NCI-H345 (cell line): ENCODE measurements at places on chromosomes 1 and 21.

DNA sequence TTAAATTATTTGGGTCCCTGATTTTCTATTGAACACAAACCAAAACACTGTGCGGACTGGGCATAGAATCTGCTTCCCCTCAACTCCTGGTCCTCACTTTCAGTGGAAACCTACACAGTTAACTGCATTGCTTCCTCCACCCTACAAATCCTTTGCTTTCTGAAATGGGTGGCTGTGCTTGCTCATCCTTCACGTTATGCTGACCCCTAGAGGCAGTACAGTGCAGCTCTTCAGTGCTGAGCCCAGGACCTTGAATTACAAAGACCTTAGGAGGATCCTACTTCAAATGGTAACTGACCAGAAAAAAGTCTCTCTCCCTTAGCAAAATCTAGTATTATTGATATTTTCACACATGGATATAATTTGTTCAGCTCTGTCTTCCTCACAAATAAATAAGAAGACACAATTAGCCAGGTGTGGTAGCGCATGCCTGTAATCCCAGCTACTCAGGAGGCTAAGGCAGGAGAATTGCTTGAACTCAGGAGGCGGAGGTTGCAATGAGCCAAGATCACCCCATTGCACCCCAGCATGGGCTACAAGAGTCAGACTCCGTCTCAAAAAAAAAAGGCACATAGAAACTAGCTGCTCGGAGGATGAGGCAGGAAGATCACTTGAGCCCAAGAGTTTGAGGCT, 63.4 kb upstream of the L1TD1 start:
- DNase-seq = peak; percentile 41

- DNase-seq = no peak
Measured at GRCh38 chr1:42970143-42970542, 11.5 kb upstream of the SLC2A1 start.

DNA sequence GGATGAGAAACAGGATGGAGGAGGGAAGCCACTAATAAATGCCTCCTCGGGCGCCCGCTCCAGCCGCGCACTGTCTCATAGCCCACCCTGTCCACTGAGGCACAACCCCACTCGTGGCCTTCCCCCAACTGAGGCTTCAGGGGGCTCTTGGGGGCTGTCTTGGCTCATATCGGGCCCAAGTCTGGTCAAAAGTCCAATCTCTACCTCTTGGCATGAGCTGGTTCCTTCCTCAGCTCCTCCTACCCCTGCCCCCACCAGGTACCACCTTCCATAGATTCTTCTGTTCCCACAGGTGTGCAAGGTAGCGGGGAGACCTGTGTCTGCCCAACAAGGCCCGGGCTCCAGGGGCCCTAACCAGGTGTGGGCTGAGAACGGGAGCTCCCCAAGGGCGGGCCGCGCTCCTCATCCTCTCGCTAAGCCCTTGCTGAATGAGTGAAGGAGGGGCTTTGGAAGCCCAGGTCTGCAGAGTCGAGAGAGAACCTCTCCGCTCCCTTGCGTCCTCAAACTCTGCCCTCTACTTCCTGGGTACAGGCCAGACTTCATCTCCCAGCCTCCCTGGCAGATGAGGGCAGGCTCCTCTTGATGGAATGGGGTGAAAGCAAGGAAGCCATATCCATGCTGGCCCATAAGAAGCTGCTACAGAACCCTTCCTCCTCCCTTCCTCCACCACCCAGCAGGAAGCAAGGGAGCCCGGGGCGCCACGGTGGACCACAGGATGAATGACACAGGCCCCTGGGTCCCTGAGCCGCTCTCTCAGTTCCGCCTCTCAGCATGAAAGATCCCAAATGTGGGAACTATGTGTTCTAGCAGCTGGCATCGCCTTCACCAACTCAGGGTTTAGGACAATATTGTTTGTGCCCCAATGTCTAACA, 74.7 kb downstream of the PSMG1 start:
- DNase-seq = no peak

GRCh38 chr1:32877211-32878110, 6.7 kb upstream of the FNDC5 start:
- peak; percentile 40 for DNase-seq

DNA sequence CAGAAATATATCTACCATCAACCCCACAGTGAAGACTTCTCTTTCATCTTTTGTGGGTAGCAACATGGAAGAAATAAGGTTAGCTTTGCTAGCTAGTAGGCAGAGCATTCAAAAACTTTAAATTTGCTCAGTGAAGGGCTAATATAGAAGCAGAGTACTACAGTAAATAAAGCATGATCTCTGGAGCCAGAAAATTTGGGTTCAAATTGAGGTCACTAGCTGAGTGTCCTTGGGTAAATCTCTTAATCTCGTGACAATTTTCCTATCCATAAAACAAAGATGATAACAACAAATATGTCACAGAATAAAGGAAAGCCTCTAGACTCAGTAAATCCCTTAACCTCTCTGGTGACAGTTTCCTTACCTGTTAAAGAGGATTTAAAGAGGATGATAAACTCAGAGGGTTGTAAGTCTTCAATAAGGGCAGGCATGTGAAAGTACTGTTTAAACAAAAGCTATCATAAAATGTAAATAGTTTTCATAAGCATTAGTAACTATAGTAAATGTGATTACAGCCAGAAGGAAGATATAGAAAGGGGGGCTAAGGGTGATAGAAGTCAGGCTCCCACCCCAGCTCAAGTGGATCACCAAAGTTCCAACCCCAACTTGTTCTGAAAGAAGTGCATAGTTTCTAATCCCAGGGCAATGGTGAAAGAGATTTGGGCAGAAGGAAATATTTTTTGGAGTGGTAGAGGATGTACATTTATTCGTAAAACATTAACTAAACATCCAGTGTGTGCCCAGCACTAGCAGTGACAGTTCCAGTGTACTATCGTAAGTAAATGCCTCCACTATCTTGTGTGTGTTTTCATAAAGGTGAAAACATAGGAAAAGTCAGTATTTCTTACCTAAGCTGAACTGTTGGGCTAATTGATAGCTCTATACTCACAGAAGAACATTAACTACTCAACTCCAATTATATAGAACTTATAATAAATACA, 24.8 kb downstream of the TM2D1 start:
- DNase-seq = no peak

DNA sequence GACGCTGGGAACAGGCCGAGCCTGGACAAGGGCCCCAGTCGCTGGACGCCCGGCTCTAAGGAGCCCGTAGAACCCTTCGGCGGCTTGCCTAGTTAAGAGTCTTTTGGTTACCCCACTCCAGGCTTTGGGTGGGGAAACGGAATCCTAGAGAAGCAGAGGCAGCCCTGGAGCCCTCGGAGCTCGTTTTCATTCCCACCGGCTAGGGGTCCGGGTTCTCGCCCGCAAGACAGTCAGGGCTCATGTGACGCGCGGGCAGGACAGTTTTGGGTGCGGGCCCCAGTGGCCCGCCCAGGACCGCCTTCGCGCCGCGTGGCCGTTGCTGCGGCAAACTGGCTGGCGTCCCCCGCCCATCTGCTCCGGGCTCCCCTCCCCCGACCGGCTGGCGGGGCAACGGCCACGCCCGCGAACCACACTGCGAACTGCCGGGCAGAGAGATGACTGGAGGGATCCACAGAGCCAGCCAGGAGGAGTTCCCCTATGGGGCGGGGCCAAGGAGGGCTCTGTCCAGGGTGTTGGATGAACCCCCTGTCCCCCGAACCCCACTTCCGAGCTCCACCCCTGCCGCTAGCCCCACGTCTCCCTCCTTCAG, 829 bp upstream of the HES2 start:
- no peak for DNase-seq

GRCh38 chr1:198620951-198621824, 17.7 kb upstream of the PTPRC start:
- DNase-seq = no peak

DNA sequence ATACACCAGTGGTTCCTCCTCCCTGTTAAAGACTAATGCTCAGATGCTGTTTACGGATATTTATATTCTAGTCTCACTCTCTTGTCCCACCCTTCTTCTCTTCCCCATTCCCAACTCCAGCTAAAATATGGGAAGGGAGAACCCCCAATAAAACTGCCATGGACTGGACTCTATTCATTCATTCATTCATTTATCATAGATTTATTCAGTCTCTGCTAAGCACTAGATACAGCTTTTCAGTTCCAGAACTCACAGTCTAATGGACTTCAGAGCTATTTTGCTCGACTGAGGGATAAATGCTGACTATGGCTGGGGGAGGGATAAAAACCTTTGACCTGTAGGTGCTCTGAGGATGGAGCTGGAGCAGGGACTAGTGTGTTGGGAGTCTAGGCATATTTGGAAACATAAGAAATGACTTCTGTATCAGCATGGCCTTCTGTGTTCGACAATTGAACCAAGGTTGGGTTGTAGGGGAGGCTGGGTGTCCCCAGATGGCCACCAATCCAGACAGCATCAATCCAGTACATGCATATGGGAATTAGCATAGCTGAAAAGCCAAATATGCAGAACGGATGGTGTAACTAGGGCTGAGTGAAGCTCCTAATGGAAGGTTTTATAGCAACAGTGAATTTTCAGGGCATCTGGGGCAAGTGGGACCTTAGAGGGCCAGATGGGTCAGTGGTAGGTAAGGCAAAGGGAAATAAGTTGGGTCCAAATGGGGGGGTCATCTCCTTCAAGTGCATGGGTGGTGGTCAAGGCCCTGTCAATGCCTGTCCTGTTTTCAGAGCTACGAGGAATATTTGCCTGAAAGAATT, 4.1 kb downstream of the APOA2 start:
- DNase-seq = no peak

- no peak for DNase-seq
Measured at GRCh38 chr1:177278626-177279390, 108.0 kb downstream of the BRINP2 start.
